Panc1 (cell line): ENCODE measurements at places on chromosomes 11 and 22. TPM values are rescaled to one million over a fixed set of nuclear protein-coding genes. Genes with fewer than 3 reads are reported as not detected.

The POLD4 gene
- total RNA-seq, result 78.7 TPM

The KCNK7 gene
- 0.69 TPM for total RNA-seq

The TMEM45B gene
- 2.6 TPM for total RNA-seq

The RANGAP1 gene
- total RNA-seq, result 140 TPM

The C11orf16 gene
- total RNA-seq, result 0.15 TPM

The OOSP4A gene
- not detected for total RNA-seq

The BACE1-AS gene
- total RNA-seq, result 10.8 TPM

The IGF2 gene
- total RNA-seq, result 14.5 TPM

The FBLN1 gene
- total RNA-seq, result 143 TPM

The CDHR5 gene
- total RNA-seq, result not detected

The VSIG10L2 gene
- total RNA-seq, result not detected

The PATE4 gene
- total RNA-seq, result not detected

The NOL12 gene
- 32.7 TPM for total RNA-seq

The ADAMTS8 gene
- total RNA-seq, result 0.15 TPM

The VPREB3 gene
- total RNA-seq, result not detected

The RFPL3 gene
- not detected for total RNA-seq

The TTC36 gene
- total RNA-seq, result 1.2 TPM

The HSPB2 gene
- not detected for total RNA-seq

The ALKBH3 gene
- total RNA-seq, result 34.4 TPM

The SNX15 gene
- 51.5 TPM for total RNA-seq

The KCTD14 gene
- total RNA-seq, result 19.3 TPM

The TRPM5 gene
- 0.08 TPM for total RNA-seq

The FOLR3 gene
- not detected for total RNA-seq

The OR51B4 gene
- not detected for total RNA-seq

The CHRM1 gene
- total RNA-seq, result not detected

The AQP11 gene
- total RNA-seq, result 2.3 TPM

The MPZL2 gene
- total RNA-seq, result 1.8 TPM

The NPTXR gene
- 32.6 TPM for total RNA-seq

The HEPN1 gene
- not detected for total RNA-seq

The GLYATL2 gene
- not detected for total RNA-seq

The PGA5 gene
- not detected for total RNA-seq

The MAPK8IP1 gene
- total RNA-seq, result 12.7 TPM

The NRGN gene
- total RNA-seq, result 5.7 TPM

The LYVE1 gene
- total RNA-seq, result 0.31 TPM

The OR52B6 gene
- total RNA-seq, result not detected

The SLC22A9 gene
- total RNA-seq, result not detected

The MS4A12 gene
- not detected for total RNA-seq

The ZNF74 gene
- 13.2 TPM for total RNA-seq

The HMOX1 gene
- total RNA-seq, result 105 TPM

The EMID1 gene
- 1.1 TPM for total RNA-seq

The SLC43A3 gene
- total RNA-seq, result 8.6 TPM

The HORMAD2 gene
- not detected for total RNA-seq

The KRTAP5-7 gene
- not detected for total RNA-seq

The ZNF214 gene
- total RNA-seq, result 3.0 TPM

The TTC9C gene
- 39.4 TPM for total RNA-seq

The GGTLC3 gene
- not detected for total RNA-seq

The CBY1 gene
- total RNA-seq, result 20.4 TPM

The RTN4R gene
- total RNA-seq, result 16.3 TPM

The TMEM121B gene
- total RNA-seq, result 0.44 TPM

The HPX gene
- total RNA-seq, result 1.0 TPM

The SCGB1C1 gene
- total RNA-seq, result not detected

The GRM5 gene
- total RNA-seq, result 0.03 TPM

The ZP1 gene
- not detected for total RNA-seq

The CALCB gene
- not detected for total RNA-seq

The OR6T1 gene
- total RNA-seq, result not detected

The OR51B5 gene
- not detected for total RNA-seq

The GLB1L2 gene
- total RNA-seq, result 10.4 TPM
